Muscle of arm (tissue), 14 donors: ENCODE measurements at places on chromosomes 13 and 19. TPM values are rescaled to one million over a fixed set of nuclear protein-coding genes. Genes with fewer than 3 reads are reported as not detected.

GRCh38 chr13:103140001-103140671 is 73.9 kb upstream of the SLC10A2 start:
- peak; percentile 7 for DNase-seq

DNA sequence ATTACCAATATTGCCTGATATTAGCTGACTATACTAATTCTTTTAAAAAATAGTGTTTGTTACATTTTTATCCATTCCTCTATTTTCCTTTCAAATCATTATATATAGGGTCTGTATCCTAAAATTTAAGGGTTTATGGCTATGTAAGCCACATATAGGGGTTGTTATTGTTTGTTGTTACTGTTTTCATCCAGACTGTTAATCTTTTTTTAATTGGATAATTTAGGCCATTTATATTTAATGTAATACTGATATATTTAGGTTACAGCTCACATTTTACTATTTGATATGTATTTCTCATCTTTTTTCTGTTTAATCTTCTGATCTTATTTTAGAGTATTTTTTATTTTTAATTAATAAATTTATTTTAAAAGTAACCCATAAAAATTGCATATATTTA is 487.1 kb upstream of the SGCG start:
- DNase-seq = no peak

- no peak for DNase-seq
Measured at GRCh38 chr13:83214452-83214851, 667.8 kb downstream of the SLITRK1 start.

DNA sequence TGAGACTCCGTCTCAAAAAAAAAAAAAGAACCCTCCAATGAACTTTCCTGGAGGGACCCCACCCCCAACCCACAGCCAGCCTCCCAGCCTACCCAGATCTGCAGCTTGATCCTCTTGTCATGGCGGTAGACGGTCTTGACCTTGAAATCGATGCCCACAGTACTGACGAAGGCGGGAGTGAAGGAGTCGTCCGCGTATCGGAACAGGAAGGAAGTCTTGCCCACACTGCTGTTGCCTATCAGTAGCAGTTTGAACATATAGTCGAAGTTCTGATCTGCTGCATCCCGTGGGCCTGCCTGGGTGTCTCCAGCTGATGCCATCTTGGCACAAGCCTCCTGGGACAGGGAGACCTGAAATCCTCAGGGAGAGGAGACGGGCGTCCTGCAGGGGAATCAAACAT is 2.4 kb downstream of the RAB3D start:
- DNase-seq = no peak

DNA sequence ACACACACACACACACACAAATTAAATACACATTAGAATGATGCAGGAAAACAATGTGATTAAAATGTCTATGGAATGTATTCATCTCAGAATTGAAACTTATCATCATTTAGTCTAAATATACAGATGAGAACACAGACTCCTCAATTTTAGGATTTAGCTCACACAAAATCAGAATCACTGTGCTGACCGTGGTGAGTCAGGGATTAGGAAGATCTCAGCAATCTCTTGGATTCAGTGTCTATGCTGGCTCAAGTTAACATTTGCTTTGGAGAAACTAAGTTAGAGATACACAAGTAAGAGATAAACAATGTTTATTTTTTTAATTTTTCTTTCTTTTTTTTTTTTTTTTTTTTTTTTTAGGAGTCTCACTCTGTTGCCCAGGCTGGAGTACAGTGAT is 323.6 kb downstream of the KLF12 start:
- no peak for DNase-seq

DNA sequence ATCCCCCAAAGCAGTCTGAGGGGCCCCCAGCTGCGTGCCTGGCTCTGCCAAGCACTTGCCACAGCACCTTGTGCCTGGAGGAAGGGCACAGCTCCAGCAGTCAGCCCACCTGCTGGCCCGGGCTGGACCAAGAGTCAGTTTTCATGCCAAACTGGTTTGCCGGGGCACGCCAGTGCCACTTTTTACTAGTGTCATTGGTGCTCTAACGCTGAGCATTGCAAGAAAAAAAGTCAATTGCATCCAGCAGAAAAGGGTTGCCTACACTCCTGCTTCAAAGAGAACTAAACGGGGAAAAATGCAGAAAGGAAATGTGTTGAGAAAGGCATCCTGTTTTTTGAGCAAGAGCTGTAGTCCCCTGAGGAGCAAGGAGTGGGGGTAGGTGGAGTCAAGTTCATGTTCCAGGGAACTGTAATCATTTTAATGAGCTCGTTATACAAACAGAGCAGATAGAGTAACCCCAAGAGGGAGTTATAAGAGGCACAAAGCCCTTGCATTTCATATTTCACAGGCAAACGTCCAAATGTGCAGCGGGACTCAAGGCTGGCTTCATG is 68.4 kb downstream of the F2RL3 start:
- peak; percentile 20 for DNase-seq

GRCh38 chr13:23551213-23552008 is 18.8 kb upstream of the TNFRSF19 start:
- DNase-seq = no peak

GRCh38 chr13:78907006-78907405 is 248.1 kb upstream of the OBI1 start:
- DNase-seq = no peak

FCGBP gene
- polyA plus RNA-seq = 4.8 TPM

ZNF582 gene
- polyA plus RNA-seq = not detected
